Stimulated activated CD8-positive, alpha-beta memory T cell treated with anti-CD3 and anti-CD28 coated beads, Interleukin-7, amount 100 ng/mL, for 1 hour (primary cell): ENCODE measurements at places on chromosomes 5 and 9.

DNA sequence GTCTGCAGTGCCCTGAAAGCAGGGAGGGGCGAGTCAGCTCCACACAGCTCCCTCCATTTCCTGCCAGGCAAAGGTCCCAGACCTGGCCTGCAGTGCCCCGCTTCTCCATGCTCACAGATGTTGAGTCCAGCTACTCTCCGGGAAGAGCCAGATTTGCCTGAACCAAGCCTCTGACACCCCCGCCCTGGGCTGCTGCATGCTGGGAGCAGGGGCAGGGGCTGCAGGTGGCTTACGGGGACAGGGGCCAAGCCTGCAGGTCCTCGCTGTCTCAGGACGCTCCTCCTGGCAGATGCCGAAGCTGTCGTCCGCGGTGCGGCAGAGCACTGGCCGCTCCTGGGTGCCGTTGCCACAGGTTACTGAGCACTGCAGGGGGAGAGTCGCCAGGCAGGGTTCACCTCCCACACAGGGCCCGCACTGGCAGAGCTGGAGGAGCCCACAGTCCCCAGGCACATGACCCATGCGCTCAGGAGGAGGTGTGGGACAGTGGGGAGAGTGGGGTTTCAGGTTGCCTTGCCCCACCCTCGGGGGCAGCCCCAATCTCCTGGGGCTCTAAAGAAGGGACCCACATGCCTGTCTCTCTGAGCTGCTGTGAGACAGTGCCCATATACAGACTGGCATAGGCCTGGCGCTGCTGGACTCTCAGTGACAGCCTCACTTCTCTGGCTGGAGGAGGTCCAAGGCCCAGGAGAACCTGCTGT is 62.4 kb downstream of the ZNF354C start:
- DNase-seq: no peak

DNA sequence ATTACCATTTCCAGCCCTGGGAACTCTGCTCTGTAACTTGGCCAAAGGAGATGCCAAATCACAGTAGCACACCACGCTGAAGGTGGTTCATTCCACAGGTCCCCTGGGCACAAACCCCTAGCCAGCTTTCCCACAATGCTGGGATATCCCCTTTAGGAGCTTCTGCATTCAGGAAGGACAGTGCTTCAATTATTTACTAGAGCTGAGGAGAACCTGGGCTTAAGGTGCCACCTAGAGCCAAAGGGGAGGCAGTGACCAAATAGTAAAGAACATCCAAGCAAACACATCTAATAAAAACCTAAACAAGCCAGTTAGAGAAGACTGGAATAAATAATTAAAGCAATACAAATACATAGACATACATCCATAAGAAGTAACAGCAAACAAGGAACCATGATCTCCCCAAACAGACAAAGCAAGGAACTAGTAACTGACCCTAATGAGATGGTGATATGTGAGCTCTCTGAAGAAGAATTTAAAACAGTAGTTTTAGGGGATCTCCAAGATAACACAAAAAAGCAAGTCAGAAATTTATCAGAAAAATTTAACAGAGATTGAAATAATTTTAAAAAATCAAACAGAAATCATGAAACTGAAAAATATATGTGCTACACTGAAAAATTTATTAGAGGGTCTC is 14.6 kb downstream of the KIF4B start:
- DNase-seq: no peak

DNA sequence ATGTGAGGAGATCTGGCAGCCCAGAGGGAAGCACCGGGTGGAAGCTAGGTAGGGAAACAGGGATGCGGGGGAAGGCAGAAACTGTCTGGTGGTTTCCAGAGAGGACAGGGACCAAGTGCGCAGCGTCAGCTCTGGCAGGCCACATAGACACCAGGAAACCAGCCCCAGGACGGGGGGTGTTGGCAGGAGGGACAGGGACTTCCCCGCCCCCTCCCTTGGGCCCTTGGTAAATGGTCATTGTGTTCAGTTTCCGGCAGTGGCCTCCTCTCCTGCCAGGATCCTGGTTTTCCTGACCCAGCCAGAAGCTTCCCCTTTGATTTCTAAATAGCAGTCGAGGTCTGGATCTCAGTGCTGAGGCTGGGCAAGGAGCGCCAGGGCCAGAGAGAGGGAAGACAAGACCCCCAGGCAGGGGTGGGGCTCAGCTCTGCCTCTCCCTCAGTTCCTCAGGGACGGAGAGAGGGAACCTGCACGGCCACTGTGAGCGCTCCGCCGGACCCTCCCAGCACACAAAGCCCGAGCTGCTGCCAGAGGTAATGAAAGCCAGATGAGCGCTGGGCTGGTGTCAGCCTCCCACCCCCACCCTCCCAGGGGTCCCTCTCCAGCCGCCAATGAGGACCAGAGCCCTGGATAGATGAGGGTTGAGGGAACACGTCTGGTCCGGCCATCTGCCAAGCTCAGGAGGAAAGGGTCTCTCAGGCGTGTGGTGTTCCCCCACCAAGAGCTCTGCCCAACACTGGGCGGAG is 1.8 kb downstream of the RALGDS start:
- no peak for DNase-seq

- no peak for DNase-seq
Measured at GRCh38 chr5:144329681-144330080, 159.0 kb downstream of the KCTD16 start.

DNA sequence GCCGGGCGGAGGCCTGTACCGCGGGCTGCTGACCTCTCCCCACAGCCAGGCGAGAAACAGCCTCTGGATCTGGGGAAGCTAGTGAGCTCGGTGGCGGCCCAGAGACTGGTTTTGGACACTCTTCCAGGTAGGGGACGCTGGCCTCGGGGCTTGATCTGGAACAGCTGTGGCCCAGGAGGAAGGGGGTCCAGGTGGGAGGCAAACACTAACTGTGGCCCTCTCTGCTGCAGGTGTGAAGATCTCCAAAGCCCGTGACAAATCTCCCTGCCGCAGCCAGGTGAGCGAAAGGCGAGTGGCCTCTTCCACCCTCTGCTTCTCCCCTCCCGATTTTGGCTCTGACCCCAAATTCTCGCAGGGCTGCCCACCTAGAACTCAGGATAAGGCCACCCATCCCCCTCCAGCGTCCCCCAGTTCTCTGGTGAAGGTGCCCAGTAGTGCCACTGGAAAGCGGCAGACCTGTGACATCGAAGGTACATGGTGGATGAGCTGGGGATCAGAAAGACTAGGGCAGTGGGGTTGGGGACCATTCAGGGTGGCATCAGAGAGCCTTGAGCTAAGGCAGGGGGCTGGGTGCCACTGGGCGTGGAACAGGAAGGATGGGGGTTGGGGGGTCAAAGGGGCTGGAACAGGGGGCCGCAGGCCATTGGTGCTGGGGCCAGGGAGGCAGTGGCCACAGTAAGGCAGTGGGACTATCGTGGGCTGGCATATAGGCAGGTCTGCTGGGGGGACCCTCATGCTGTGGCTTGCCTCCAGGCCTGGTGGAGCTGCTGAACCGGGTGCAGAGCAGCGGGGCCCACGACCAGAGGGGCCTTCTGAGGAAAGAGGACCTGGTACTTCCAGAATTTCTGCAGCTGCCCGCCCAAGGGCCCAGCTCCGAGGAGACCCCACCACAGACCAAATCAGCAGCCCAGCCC is 12.9 kb upstream of the SLC34A1 start:
- no peak for DNase-seq

GRCh38 chr5:54887663-54888062 is 97.7 kb downstream of the ESM1 start:
- no peak for DNase-seq

- DNase-seq: no peak
Measured at GRCh38 chr5:144361406-144361805, 190.7 kb downstream of the KCTD16 start.

- DNase-seq: no peak
Measured at GRCh38 chr5:90843443-90843842, 284.8 kb downstream of the ADGRV1 start.

DNA sequence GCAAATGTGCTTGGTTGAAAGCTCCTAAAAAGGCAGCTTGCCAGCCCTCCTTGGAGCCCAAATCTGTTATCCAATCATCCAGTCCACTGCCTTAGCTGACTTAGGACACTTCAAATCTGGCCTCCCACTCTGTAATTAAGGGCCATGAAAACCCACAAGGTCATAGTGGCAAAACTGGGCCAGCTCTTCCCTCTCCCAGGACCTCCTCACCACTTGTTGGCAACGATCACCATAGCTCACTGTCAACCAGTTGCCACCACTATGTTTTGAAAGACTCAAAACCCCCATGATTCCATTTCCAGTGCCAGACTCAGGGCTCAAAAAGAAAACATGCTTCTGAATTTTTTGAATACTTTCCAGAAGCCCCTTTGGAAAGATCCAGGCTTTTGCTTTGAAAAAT is 107.5 kb downstream of the NREP start:
- DNase-seq: no peak

GRCh38 chr9:133807037-133807436 is 68.9 kb upstream of the SARDH start:
- no peak for DNase-seq

DNA sequence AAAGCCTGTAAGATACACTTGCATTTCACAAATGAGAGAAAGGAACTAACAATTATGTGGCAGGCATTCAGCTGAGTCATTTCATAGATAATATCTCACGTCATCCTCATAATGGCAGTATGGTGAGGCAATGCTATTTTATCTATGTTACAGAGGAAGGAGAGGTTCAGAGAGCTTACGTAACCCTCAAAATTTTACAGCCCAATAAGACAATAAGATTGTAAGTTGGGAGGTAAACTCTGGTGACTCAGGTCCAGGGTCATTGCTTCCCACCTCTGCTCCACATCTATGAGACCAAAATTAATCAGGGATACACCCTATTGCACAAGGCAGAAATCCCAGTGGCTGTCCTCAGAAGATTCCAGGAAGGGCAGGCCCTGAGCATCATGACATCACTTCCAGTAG is 309.7 kb downstream of the NSG2 start:
- DNase-seq: no peak

GRCh38 chr9:13705918-13706317 is 426.4 kb upstream of the MPDZ start:
- no peak for DNase-seq

GRCh38 chr5:61051267-61051666 is 106.3 kb downstream of the NDUFAF2 start:
- no peak for DNase-seq

DNA sequence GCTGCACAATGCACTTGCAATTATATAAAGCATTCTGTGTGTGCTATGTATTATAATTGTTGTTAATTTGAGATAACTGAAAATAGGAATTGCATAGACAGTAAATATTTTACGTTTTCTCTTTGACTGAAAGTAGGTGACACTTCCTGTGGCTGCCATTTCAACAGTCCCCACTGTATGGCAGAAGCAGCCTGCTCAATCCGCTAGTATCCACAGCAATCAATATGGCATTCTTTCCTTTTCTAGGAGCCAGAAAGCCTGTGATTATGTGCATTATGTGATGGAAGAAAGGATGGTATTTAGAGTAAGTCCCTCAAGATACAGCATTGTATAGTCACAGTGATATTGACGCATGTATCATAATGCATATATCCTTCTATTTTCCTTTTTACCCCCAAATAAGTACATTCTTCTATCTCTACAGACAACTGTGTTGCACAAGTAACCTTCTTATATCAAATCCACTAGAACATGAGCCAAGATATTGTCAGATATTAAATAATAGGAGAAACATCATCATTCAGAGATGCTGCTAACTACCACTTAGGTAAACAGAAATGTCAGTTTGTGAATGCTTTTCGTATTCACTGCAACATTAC is 59.7 kb downstream of the CARTPT start:
- DNase-seq: no peak

- no peak for DNase-seq
Measured at GRCh38 chr5:22465177-22465576, 388.0 kb downstream of the CDH12 start.

GRCh38 chr9:113343732-113344231 is 3.7 kb upstream of the WDR31 start:
- no peak for DNase-seq

DNA sequence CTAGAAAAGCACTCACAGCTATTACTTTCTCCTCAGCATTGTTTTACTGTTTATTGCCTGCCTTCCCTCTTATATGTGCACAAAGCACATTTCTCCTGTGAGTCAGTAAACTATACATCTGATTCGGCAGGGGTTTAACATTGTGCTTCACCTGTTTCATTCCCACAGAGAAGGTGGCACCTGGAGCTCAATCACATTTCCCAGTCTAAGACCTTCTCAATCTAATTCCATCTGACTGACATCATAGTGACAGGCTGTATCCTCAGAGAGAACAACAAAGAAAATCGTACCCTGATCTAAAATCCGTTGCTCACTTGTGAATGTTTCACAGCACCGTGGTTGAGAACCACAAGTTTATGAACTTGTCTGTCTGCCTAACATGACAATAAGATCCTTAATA is 92.4 kb upstream of the CAST start:
- DNase-seq: no peak

DNA sequence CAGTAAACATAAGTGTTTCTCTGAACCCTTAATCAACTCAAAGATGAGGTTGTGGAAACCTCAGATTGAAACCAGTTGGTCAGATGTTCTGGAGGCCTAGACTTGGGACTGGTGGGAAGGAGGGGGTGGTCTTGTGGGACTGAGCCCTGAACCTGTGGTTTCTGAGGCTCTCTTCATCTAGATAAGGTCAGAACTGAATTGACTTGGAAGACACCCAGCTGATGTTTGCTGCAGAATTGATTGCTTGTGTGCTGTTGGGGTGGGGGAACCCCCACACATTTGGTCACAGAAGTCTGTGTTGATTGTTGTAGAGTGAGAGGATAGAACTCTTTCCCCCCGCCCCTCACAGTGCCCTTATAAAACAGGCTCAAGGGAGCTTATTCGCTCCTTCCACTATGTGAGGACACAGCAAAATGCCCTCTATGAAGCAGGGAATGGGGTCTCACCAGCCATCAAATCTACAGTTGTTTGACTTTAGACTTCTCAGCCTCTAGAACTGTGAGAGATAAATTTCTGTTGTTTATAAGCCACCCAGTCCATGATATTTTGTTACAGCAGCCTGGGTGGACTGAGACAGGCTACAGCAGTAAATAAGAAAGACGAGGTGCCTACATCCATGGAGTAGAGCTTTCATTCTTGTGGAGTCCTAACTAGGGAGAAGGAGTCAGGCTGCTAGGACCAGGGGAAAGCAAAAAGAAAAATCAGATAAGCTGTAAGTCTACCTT is 25.7 kb upstream of the UGCG start:
- DNase-seq: no peak

- DNase-seq: no peak
Measured at GRCh38 chr9:20837166-20837565, 153.1 kb downstream of the FOCAD start.

DNA sequence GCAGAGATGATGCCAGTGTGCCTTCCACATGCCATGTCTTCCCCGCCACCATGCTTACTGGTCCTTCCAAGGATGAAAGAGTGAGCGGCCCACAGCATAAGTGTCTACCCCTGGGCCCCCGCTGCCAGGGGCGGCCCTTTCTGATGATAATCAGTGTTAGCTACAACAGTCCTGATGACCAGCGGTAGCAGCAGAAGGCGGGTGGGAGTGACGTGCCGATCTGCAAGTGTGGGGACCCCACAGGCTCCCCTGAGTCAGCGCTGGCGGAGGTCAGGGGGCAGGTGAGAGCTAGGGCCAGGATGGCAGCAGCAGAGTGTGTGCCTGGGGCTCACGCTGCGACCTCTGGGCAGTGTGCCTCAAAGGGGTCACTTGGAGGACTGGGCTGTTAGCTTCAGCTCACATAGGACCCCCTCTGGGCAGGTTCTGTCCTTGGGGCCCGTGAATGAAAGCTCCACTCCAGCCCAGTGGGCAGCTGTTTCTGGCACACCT is 80.4 kb downstream of the HMCN2 start:
- DNase-seq: no peak
